ENCODE measurements at places on chromosomes 11 and 22.

DNA sequence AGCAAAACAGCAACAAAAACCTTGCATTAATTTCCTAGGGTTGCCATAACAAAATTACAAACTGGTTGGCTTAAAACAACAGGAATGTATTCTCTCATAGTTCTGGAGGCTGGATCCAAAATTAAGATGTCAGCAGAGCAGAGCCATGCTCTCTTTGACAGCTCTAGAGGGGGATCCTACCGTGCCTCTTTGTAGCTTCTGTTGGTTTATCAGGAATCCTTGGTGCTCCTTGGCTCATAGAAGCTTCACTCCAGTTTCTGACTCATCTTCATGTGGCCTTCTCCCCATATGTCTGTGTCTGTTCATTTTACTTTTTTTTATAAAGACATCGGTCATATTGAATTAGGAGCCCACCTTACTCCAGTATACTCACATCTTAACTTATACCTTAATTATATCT is 90.5 kb upstream of the POU2AF2 start:
- DNase-seq: no peak

- no peak for DNase-seq
Measured at GRCh38 chr11:14669499-14669898, 25.9 kb downstream of the PDE3B start.

DNA sequence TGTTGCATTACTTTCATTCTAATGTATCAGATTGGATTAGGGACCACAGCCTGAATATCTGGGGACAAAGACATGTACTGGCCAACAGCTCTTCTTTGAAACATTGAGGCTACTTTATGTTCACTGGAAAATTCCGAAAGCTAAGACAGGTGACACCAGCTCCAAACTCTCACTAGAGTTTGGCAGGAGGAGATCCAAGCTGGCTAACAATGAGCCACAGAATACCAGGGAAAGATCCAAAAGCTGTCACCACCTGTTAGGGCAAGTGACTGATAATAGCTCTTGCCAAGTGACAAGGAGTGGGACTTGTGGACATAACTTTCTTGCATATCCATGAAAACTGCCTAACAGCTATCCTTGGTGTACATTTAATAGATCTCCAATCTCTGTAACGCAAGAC is 333.3 kb downstream of the TTC28 start:
- no peak for DNase-seq

DNA sequence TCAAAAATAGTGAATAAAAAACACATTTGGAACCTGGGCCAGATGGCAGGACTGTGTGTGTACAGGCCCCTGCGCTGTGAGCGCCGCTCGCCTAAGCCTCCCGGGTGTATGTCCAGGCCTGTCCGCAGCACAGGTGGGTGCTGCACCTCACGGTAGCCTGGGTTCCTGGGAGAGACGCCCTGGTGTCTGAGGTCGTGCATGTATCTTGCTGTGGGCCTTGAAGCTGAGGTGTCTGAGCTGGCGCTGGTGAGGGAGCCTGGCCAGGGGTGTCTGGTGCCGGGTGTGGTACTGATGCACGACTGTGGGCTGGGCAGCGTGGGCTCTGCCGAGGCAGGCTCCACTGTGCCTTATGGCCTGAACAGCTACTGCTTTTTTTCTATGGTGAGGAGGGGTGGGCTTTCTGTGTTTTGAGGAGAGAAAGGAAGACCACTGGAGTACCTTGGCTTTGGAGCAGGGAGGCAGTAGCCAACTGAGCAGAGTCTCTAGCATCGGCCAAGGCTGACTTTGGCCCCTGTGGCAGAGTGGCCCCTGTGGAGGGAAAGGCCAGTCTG is 4.2 kb upstream of the ZDHHC8 start:
- no peak for DNase-seq

Data from cortex of kidney (tissue), 1 donor.